ENCODE measurements at places on chromosomes 2 and 18.

GRCh38 chr2:231968820-231969219, 7.3 kb downstream of the DIS3L2 start:
- no peak for DNase-seq

- no peak for DNase-seq
Observed at GRCh38 chr2:168962636-168963035, 61.5 kb downstream of the G6PC2 start.

DNA sequence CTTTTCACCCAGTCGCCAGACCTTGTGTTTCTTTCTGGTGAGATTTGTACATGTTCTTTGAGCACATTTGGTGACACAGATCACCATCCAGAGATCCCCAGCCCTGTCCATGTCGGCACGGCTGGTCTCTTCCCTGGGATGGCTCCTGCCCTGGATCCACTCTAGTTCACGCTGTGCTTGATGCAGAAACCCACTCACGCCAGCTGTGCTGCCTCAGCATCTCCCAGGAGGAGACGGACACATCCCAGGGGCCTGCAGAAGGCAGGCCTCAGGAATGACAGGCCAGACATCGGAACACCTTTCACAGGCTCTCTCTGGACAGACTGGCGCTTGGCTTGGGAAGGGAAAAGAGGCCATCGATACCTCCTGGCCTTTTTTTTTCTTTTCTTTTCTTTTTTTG, 203.6 kb downstream of the ACKR3 start:
- DNase-seq = no peak

DNA sequence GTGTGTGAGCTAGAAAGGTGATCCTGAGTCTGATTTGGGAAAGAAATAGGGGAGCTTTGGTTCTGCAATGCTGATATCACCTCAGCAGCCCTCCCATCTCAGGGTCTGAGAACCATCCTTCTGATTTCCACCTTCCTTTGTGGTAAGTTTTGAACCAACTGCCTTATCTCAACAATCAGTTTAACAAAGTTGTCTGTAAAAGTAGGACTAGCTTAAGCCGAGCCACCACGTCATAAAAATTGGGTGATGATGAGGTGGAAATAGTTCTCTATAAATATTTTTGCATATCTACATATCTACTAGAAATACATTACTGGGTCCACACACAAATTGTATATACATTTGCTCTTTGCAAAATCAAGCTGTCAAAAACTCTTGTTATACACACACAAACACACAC, 1.1 kb downstream of the SULT1C4 start:
- DNase-seq = no peak

- DNase-seq = no peak
Observed at GRCh38 chr2:227221120-227221519, 56.7 kb downstream of the COL4A3 start.

GRCh38 chr2:199488772-199489400, 31.1 kb upstream of the SATB2 start:
- peak; percentile 62 for DNase-seq

DNA sequence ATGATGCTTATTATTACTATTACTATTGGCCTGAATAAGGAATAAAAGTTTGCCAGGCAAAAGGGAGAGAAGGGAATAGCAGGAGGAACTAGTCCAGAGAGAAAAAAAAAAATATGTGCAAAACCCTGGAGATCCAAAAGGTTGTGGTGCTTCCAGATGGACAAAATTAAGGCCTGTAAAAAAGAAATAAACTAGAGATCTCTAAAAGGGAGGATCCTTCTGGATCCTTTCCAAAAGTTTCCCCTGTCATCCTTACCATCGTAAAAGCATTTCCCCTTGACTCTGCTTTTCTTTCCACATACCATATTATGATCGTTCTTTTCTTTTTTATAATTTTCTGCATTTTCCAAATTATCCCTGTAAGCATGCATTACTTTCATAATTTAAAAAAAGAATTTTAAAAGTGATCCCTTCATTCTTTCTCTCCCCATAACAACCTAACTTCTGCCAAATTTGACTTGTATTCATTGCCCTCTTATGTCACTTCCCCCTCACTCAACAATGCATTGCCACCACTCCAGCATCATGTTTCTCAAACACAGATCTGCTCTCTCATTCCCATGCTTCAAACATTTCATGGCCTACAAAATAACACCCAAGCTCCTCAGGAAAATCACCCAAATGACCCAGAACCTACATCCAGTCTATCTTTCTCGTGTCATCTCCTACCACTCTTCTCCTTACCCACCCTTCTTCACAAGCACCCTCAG, 40.3 kb downstream of the RBMS1 start:
- no peak for DNase-seq

DNA sequence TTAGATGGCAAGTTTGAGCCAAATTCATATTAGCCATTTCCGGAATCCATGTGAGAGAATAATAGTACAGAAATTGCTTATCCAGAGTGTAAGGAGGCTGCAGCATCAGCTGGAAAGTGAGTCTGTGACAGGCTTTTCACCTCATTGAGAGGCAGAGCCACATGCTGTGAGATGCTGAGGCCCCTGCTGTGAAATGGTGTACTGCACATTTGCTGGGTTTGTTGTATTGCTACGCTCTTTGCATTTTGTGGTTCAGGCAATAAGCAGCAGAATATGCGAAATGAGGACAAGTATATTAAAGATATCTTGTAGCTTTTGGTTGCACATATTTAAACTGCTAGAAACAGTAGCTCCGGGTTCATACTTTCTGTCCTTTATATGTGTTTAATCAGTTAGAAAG, 37.0 kb downstream of the NABP1 start:
- DNase-seq = no peak
